Stimulated activated naive B cell treated with anti-CD40 and anti-IgM and Interleukin-4, amounts not matched to agents 10 μg/mL and 1 μg/mL and 100 μg/mL, for 72 hours (primary cell): ENCODE measurements at places on chromosomes 13 and 19.
A peak's percentile ranks its signal among the peaks of the same experiment; 100 is the strongest.

GRCh38 chr19:7078008-7078407 is 8.5 kb downstream of the ZNF557 start:
- peaks cover 83% of the 10 kb centered on the region for H3K36me3 ChIP-seq
- no peaks in the 10 kb centered on the region for H3K27me3 ChIP-seq
- peaks cover 2% of the 10 kb centered on the region for H3K4me1 ChIP-seq
- no peak overlapping the region for H3K4me3 ChIP-seq

DNA sequence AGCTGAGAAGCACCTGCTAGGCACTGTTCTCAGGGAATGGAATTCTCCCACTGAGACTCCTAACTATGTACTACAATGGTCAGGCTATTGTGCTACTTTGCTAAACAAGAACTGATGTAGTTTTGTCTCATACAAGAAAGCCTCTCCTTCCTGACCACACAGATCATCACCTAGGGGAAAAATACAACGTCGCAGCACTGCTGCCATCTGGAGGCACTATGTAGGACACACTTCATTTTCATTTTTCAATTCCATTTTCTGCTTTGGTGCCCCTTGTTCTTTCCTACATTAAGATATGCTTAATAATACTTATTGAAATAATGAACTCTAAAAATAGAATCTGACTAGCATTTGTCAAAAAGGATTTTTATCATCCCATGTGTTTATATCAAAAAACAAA is 21.1 kb downstream of the PROSER1 start:
- no peak for DNase-seq
- H3K36me3 ChIP-seq: peaks cover 63% of the 10 kb centered on the region
- H3K27me3 ChIP-seq: no peaks in the 10 kb centered on the region
- no peak overlapping the region for H3K4me3 ChIP-seq
- H3K27ac ChIP-seq: no peak overlapping the region

DNA sequence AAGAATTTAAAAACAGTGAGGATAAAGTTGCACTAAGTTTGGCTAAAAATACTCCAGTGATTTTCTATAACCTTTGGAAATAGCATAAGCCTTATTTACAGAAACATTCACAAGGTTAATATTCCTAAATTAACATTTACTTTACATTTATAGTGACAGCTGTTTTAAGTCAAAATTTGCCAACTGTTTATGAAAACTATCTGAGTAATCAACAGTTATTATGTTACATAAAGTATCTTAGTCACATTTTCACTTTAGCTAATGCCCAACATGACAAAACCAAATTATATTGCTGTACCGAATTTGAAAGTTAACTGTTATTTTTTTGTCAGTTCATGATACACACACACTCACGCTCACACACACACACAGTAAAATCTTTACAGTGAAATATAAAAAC is 1.2 kb downstream of the TNFRSF19 start:
- H3K27ac ChIP-seq: no peak overlapping the region
- no peaks in the 10 kb centered on the region for H3K36me3 ChIP-seq

GRCh38 chr13:97367016-97367822 is 66.8 kb upstream of the RAP2A start:
- no peak for DNase-seq
- peaks cover 28% of the 10 kb centered on the region for H3K36me3 ChIP-seq
- H3K27me3 ChIP-seq: no peaks in the 10 kb centered on the region
- peaks cover 10% of the 10 kb centered on the region for H3K4me1 ChIP-seq

DNA sequence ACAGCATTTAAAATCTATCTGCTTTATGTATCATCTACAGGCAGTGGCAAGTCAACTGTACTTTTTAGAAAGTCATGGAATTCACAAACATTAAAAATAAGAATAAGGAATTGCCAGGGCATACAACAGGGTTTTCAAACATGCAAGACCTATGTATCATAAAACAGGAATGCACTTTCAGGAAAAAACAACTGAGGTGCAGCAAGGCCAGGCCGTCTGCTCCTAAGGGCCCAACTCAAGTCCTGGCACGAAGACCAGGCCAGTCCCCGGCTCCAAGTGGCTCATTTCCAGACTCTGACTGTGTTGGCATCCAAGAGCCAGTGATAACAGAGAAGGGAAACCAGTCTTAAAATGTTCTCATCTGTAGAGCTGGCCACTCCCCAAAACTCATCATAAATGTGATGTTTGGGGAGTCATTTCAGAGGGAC is 7.1 kb downstream of the RFX2 start:
- H3K4me3 ChIP-seq: no peak overlapping the region
- peaks cover 7% of the 10 kb centered on the region for H3K36me3 ChIP-seq
- H3K27ac ChIP-seq: no peak overlapping the region
- DNase-seq: no peak
- peaks cover 10% of the 10 kb centered on the region for H3K27me3 ChIP-seq
- H3K4me1 ChIP-seq: peaks cover 12% of the 10 kb centered on the region

GRCh38 chr19:15432018-15432494 is 13.3 kb upstream of the AKAP8L start:
- peak overlapping the region; percentile 98 for H3K27ac ChIP-seq
- H3K27me3 ChIP-seq: no peaks in the 10 kb centered on the region
- H3K36me3 ChIP-seq: peaks cover 20% of the 10 kb centered on the region
- peak overlapping the region; percentile 95 for H3K4me3 ChIP-seq
- H3K4me1 ChIP-seq: peaks cover 46% of the 10 kb centered on the region

DNA sequence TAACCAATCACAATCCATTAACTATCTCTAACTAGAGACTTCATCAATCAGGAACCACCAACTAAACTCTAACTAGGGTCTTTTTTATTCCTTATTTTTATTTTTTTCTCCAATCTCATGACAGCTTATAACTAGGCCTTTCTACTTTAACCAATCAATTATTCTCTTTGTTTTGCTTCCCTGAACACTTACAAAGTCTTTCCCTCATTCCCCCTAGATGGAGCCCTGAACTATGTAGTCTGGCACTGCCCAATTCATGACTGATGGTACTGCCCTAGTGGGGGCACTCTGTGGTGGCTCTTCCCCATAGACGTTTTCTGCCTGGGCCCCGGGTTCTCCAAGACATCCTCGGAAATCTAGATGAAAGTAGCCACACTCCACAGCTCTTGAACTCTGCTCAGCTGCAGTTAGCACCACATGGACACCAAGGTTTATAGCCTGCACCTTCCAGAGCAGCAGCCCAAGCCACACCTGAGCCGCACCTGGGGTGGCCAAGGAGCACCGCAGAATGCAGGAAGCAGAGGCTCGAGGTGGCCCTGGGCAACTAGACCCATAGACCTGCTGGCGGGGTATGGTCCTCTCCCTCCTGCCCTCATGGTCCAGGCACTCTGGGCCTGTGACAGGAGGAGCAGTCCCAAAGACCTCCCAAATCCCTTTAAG is 6.6 kb downstream of the ATP7B start:
- no peak overlapping the region for H3K27ac ChIP-seq
- H3K4me1 ChIP-seq: peaks cover 1% of the 10 kb centered on the region
- H3K4me3 ChIP-seq: no peak overlapping the region
- peaks cover 27% of the 10 kb centered on the region for H3K27me3 ChIP-seq
- H3K36me3 ChIP-seq: no peaks in the 10 kb centered on the region

GRCh38 chr19:39175564-39175963 is 21.2 kb upstream of the NCCRP1 start:
- no peaks in the 10 kb centered on the region for H3K4me1 ChIP-seq
- no peaks in the 10 kb centered on the region for H3K27me3 ChIP-seq
- H3K27ac ChIP-seq: no peak overlapping the region
- H3K4me3 ChIP-seq: no peak overlapping the region
- DNase-seq: no peak

GRCh38 chr13:32538143-32538620 is 413 bp downstream of the N4BP2L2 start:
- H3K36me3 ChIP-seq: peaks cover 32% of the 10 kb centered on the region
- H3K4me1 ChIP-seq: peaks cover 50% of the 10 kb centered on the region
- DNase-seq: no peak
- H3K4me3 ChIP-seq: peak overlapping the region; percentile 98

GRCh38 chr19:17379221-17379631 is 2.1 kb upstream of the PLVAP start:
- peaks cover 19% of the 10 kb centered on the region for H3K27me3 ChIP-seq
- no peak overlapping the region for H3K4me3 ChIP-seq
- peak overlapping the region; percentile 44 for H3K27ac ChIP-seq
- no peak for DNase-seq
- peaks cover 18% of the 10 kb centered on the region for H3K4me1 ChIP-seq

- H3K27me3 ChIP-seq: peaks cover 8% of the 10 kb centered on the region
- H3K27ac ChIP-seq: no peak overlapping the region
- H3K36me3 ChIP-seq: peaks cover 5% of the 10 kb centered on the region
Observed at GRCh38 chr13:113413898-113414282, 39.4 kb downstream of the ADPRHL1 start.

- H3K36me3 ChIP-seq: peaks cover 24% of the 10 kb centered on the region
- H3K27ac ChIP-seq: peak overlapping the region; percentile 37
- peaks cover 35% of the 10 kb centered on the region for H3K4me1 ChIP-seq
- H3K27me3 ChIP-seq: no peaks in the 10 kb centered on the region
Observed at GRCh38 chr13:40549500-40550094, 116.8 kb downstream of the FOXO1 start.

- no peaks in the 10 kb centered on the region for H3K4me1 ChIP-seq
- peaks cover 4% of the 10 kb centered on the region for H3K27me3 ChIP-seq
- H3K27ac ChIP-seq: no peak overlapping the region
- no peaks in the 10 kb centered on the region for H3K36me3 ChIP-seq
- DNase-seq: no peak
Observed at GRCh38 chr19:47124937-47125668, 5.5 kb upstream of the SAE1 start.

GRCh38 chr13:34810996-34811395 is 131.1 kb upstream of the NBEA start:
- no peaks in the 10 kb centered on the region for H3K36me3 ChIP-seq
- H3K4me3 ChIP-seq: no peak overlapping the region
- DNase-seq: no peak
- no peaks in the 10 kb centered on the region for H3K4me1 ChIP-seq
- H3K27me3 ChIP-seq: no peaks in the 10 kb centered on the region
- H3K27ac ChIP-seq: no peak overlapping the region

DNA sequence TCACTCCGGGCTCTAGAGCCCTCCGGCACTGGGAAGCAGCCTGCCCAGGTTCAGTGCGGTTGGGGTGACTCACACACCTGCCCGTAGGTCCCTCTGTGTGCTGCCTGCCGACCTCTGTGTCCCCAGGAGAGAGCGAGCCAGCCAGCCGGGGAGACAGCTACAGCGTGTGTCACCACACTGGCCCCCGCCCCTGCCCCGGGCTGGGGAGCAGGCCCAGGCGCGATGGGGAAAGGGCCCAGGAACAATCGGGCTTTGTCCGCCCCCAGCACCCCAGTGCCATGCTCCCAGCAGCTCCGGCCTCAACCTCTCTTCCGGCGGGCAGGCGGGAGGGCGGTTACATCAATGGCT is at the start of gene KLK6:
TSS of gene KLK6 (minus strand) at position 179 of the 348 bp plus-strand sequence. CDS start 1,487 bp downstream, outside the sequence.
- no peak within 1 kb of the TSS for H3K27ac ChIP-seq
- no peak within 1 kb of the TSS for H3K4me3 ChIP-seq
- no peaks in the 10 kb centered on the region for H3K36me3 ChIP-seq
- H3K4me1 ChIP-seq: no peaks in the 10 kb centered on the region
- DNase-seq: no peak

DNA sequence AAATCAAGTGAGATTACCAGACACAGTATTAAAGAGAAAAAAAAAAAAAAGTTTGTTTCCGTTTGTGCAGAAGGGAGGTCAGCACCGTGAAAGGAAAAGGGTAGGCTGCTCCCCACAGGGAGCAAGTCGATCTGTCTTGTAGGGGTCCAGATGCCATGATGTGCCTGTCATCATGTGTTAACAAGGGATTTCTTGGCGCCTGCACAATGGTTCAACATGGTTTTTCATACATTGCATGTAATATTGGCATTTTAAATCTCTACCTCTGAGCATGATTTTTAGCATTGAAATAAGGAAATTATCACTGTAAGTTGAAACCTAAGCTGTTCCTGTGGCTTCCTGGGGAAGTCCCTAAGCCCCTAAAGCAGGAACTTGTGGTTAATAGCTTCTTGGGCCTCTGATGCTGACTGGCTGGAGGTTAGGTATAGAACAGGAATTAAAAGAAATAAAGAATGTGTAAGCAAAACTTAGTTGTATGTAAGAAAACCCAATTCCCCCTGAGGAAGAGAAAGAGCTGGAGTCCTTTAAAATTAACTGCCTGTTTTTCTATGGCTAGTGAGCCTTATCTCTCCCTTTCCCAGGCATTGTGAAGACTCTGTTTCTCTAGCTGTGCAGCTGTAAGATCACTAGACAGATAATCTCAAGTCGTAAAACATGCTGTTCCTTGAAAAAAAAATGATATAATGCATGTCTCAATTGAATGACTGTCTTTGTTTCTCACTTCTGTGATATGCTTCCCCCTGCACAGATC is 7.4 kb upstream of the FCGBP start:
- peak overlapping the region; percentile 77 for H3K4me3 ChIP-seq
- no peaks in the 10 kb centered on the region for H3K27me3 ChIP-seq
- H3K36me3 ChIP-seq: peaks cover 14% of the 10 kb centered on the region
- peak overlapping the region; percentile 87 for H3K27ac ChIP-seq
- peak; percentile 70 for DNase-seq

DNA sequence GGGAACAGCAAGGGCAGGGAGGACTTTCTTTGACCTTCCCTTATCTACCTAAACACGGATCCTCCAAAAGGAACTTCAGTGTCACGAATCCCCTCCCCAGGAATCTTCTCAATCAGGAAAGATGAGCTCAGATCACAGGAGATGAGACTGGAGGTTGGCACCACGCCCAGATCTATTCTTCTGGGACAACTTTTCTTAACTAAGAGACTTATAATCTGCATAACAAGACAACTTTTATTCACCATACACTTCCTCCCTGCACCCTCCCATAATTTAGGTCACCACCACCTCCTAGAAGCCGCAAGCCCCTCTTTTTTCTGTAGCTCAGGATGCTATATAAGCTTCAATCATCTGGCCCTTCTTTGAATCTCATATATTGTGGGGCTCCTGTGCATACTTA is 19.2 kb upstream of the AKT2 start:
- H3K4me1 ChIP-seq: peaks cover 17% of the 10 kb centered on the region
- H3K27ac ChIP-seq: no peak overlapping the region
- no peaks in the 10 kb centered on the region for H3K27me3 ChIP-seq
- H3K4me3 ChIP-seq: no peak overlapping the region

DNA sequence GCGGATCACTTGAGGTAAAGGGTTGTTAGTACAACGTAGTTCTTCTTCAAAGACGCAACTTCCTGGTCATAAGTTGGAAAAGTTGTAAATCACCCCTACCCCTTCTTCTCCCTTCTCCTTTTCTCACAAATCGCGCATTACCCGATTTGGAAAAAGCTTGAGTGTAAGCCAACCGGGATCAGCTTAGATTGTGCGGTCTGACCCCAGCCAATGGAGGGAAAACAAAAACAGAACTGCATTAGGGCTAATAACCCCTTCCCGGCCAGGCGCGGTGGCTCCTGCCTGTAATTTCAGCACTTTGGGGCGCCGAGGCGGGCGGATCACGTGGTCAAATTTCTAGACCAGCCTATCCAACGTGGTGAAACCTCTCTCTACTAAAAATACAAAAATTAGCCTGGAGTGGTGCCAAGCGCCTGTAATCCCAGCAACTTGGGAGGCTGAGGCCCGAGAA is 806 bp downstream of the ZNF90 start:
- no peak overlapping the region for H3K27ac ChIP-seq
- peaks cover 28% of the 10 kb centered on the region for H3K36me3 ChIP-seq
- peak overlapping the region; percentile 97 for H3K4me3 ChIP-seq
- peak; percentile 8 for DNase-seq
- peaks cover 24% of the 10 kb centered on the region for H3K4me1 ChIP-seq
- no peaks in the 10 kb centered on the region for H3K27me3 ChIP-seq

- no peak overlapping the region for H3K4me3 ChIP-seq
- no peak for DNase-seq
- peaks cover 14% of the 10 kb centered on the region for H3K4me1 ChIP-seq
- H3K27ac ChIP-seq: peak overlapping the region; percentile 37
- peaks cover 35% of the 10 kb centered on the region for H3K36me3 ChIP-seq
- no peaks in the 10 kb centered on the region for H3K27me3 ChIP-seq
Observed at GRCh38 chr13:32407854-32408253, 20.1 kb downstream of the N4BP2L1 start.

GRCh38 chr19:8573316-8573715 is 3.9 kb downstream of the MYO1F start:
- peaks cover 16% of the 10 kb centered on the region for H3K36me3 ChIP-seq
- H3K27ac ChIP-seq: no peak overlapping the region
- peaks cover 41% of the 10 kb centered on the region for H3K4me1 ChIP-seq
- no peak for DNase-seq
